ENCODE measurements at places on chromosomes 5 and 9.

DNA sequence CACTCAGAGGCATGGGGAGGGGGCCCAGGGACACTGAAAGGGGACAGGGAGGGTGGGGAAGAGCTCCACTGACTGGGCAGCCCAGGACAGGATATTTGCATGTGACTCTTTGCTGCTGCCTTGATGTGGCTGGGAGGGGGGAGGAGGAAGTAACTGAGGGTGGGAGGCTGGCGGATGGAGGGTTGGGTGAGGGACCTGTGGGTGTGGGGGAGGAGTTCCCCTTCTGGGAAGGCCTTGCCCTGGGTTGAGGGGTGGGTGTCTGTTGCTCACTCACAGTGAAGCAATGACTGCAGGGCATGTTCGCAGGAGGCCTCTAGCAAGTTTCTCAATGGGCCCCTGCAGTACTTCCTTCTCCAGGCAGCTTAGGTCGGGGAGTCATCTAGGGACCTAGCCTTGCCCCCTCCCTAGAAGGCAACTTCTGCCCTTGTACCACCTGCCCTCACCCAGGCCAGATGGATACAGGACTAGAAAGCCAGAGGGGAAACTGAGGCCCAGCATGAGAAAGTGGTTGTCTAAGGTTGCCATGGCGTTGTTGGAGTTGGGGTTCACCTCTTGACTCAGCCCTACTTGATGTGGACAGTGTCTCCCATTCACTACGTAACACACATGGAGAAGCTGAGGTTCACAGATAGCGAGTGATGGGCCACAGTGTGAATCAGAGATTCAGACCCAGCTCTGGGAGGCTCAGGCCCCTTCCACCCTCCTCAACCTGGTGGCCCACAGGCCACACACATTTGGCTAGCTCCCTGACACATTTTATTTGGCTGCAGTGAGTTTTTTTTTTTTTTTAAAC, 3.0 kb downstream of the GRK6 start:
- DNase-seq: peak; percentile 54

DNA sequence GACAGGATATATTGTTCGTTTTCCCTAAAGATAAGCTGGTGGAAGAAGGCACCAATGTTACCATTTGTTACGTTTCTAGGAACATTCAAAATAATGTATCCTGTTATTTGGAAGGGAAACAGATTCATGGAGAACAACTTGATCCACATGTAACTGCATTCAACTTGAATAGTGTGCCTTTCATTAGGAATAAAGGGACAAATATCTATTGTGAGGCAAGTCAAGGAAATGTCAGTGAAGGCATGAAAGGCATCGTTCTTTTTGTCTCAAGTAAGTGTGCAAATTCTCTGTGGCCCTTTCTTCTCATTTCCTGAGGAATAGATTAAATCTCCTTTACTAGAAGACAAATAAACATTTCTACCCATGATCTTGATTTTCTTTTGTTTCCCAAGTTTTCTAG, 38.0 kb downstream of the OSMR start:
- no peak for DNase-seq

GRCh38 chr9:76580188-76580587, 121.2 kb downstream of the GCNT1 start:
- DNase-seq: no peak

DNA sequence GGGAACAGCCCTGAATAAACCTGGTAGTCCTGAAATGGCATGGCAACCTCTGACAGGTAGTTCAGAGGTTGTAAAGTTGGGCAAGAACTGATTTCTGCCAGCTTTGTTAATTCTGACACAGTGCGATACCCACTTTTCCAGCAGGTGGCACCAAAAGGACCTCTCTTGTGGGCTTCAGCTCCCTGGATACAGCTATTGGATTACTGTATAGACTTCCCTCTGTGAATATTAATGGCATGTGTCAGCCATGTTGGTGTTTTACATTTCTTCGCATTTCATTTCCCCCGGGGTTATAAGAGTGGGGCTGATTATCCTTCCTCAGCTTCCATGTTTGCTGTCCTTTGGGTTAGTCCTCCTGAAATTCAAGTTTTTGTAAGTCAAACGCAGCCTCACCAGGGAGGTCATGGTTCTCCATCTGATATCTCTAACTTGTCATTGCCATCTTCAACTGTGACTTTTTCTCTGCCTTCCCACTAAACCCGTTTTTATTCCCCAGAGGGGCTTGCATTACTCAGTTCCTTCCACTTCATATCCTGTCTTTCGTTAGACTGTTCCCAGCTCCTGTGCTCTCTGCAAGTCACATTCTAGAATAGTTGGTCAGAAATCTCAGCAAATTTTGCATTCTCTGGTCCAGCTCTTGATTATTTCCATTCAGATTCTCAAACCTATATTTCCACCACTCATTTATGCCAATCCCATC, 135.6 kb downstream of the LIFR start:
- no peak for DNase-seq

DNA sequence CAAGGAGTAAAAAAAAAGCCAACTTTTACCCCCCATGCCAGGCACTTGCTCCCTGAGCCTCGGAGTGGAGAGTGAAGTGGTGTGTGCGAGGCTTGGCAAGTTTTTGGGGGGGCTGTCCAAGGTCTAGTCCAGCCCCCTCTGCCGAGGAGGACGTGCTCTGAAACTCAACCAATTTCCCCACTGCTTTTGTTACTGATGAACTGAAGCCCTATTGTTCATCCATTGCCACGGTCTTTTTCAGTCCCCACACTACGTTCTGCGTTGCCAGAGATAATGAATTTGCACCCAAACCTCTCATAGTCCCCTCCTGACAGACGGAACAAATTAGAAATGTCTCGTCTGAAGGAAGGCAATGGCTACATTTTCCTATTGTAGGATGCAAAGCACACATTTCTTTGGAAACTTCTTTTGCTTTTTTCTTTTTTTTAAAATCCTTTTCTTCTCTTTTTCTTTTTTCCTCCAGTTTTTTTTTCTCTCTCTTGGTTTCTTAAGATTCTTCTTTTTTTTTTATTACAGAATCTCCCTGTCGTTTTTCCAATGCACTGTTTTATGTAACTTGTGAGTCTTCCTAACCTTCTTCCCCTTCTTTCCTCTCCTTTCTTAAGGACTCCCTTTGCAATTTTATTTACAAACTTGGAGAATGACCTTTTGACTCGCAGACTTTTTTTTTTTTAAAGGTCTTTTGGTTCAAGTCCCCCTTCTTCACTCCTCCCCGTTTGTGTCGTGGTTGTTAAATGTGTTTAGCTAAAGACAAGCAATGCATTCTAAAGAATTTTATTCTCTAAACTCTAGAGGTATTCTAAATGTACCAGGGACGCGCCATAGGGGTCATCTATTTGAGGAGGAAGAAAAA, 209.5 kb downstream of the MEF2C start:
- no peak for DNase-seq

- no peak for DNase-seq
Measured at GRCh38 chr9:11868795-11869194, 824.4 kb upstream of the TYRP1 start.

DNA sequence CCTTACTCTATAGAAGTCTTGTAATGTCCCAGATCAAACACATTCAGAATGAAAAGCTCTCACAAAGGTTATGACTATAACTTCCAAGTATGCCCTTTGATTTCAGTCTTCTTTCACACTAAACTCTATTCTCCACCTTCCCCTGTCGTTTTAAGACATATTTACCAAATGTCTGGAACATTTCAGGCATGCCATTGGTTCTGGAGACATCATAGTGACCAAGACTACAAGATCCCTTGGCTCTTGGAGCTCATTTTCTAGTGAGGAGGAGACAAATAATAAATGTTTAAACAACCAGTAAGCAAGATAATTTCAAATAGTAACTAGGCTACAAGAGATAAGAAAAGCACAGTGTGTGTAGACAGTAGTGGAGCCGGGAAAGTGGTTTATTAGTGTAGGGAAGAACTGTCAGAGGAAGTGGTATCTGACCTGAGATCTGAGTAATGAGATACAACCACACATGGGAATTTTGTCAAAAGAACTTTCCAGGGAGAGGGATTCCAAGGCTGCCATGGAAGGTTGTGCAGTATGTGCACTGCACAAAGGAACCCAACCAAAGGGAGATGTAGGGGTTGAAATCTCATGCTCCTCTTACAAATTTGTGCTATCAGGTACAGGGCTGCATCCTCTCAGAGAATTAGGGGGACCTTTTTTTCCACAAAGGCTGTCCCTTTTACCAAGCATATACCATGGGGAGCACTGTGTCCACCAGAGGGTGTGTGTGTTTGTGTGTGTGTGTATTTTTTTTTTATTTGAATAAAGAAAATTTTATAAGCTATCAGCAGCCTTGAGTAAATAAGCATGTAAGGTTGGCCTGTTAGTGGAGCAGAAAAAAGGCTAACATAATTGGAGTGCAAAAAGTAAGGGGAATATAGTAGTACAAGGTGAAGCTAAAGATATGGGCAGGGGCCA, 1279.1 kb upstream of the WWC1 start:
- no peak for DNase-seq

DNA sequence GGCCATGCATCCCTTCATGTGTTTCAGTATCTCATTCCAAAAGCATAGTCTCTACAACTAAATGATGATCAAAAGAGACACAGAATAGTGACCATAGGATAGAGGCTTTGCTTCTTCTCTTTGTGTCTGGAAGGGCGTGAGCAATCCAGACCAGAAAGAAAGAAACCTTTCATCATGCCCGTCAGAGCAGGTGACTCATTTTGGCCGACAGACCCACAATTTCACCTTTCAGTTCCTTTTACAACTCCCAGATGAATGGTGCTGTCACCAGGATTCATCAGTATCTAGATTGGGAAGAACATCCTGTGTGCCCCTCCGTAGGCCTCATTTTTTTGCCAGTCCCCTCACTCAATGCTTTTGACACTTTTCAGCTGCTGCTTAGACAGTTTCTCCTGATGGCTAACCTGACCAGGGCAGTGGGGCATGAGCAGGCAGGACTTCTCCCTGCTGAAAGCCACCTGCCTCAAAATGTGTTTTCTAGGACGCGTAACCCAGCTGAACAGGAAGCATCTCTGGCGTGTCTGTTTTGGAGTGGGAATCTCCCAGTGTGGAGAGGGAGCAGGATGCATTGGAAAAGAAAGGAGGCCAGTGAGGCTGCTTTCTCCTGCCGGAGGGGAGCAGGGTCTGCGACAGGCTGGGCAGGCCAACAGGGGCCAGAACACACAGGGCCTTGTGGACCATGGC, 21.2 kb downstream of the ABLIM3 start:
- DNase-seq: no peak

- no peak for DNase-seq
Measured at GRCh38 chr5:179228341-179229121, 116.7 kb downstream of the ADAMTS2 start.

DNA sequence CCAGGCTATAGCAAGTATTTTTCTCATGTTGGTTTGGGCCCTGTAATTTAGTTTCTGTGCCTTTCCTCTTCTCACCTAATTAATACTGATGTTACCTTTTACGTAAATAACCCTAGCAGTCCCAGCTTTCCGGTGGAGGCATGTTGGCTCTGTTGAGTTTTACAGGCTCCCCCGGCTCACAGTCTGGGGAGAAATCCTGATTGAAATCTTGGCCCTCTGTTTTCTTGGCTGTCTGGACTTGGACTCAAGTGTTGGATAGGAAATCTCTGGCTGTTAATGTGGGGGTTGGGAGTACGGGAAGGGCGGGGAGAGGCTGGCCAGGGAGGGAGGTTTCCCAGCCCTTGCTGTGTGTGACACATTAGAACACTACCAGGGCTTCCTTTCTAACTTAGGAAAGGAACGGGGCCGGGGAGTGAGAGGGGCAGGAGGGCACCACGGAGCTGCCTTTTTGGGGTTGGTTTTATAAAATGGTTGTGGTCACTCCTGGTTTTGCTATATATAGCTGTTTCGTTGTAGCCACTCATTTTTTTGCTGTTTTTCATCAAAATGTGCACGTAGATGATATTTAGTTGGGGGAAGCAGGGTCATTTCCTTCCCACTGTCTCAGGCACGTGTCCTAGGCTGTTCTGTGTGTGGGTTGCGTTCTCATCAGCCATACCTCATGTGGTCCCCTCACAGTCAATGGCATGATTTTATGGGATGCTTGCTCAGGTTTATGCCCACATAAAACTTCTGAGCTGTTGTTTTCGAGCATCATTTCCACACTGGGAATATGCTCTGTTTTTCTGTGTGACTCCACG, 11.0 kb downstream of the TRIO start:
- no peak for DNase-seq

DNA sequence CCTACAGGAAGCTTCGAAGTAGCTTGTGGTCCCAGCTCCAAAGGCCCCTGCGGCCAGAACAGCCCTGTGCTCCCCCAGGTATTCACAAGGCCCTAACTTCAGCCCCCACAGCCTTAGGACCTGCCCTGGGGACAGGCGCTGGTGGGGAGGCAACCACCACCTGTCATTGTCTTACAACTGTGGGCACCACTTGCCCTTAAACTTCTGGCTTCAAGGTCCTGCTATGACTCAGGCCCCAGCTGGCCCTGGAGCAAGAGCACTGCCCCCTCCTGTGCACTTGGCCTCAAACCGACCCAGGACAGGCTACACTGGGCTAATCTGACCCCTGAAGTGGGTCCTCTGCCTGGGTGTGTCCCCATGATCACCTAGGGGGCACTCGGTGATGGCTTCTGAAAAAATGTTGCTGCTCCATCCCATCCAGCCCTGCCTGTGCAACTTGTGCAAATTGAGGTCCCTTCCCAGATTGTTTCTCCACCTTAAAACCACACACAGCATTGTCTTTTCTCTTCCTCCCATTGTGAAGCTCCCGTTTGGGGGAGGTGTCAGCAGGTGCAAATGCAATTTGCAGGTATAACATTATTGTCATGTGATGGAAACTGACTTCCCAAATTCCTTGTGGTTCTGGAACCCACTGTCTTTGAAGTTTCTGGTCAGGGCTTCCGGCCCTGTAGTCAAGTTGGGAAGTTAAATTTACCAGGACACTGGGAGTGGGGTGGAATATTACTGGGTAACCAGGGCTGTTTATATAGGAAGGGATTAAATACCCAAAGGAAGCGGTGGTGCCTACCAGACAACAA, 1.1 kb upstream of the PROB1 start:
- no peak for DNase-seq

GRCh38 chr9:13291718-13292117, 12.2 kb upstream of the MPDZ start:
- no peak for DNase-seq

DNA sequence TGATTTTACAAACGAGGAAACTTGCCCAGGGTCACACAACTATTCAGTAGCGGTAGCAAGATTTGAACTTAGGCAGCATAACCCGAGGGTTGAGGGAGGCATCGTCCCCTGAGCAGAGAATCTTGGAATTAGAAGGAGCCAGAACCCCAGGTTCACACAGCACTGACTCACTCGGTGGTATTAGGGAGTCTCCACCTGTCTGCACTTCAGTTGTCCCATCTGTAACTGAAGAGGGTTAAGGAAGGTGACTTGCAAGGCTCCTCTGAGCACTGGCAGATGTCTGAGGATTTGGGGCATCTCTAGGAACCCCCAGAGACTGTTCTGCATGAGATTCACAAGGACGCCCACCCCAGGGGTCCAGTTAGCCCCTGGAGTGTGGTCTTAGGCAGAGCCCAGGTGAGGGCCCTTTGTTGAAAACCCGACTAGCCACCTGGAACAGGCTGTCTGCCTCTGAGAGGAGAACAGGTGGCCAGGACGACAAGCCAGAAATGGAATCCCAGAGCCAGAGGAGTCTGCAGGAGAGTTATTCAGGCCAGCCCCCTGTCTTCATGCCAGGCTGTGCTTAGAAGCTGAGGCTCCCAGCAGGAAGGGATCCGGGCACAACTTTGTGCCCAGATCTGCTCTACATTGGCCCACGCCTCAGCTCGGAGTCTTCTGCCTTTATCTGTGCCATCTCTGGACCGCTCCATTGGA, 50.0 kb upstream of the ORM1 start:
- no peak for DNase-seq

All from activated T-helper 1 cell treated with anti-CD3 and anti-CD28 coated beads, Interleukin-2, amount 50 U/mL, for 16 hours (primary cell).